ENCODE measurements at places on chromosomes 11 and 22. TPM values are rescaled to one million over a fixed set of nuclear protein-coding genes. Genes with fewer than 3 reads are reported as not detected.
A peak's percentile ranks its signal among the peaks of the same experiment; 100 is the strongest.

Gene GAL3ST3
- total RNA-seq: not detected

Gene TUB
- total RNA-seq: 0.08 TPM

Gene APLNR
- total RNA-seq: not detected

DNA sequence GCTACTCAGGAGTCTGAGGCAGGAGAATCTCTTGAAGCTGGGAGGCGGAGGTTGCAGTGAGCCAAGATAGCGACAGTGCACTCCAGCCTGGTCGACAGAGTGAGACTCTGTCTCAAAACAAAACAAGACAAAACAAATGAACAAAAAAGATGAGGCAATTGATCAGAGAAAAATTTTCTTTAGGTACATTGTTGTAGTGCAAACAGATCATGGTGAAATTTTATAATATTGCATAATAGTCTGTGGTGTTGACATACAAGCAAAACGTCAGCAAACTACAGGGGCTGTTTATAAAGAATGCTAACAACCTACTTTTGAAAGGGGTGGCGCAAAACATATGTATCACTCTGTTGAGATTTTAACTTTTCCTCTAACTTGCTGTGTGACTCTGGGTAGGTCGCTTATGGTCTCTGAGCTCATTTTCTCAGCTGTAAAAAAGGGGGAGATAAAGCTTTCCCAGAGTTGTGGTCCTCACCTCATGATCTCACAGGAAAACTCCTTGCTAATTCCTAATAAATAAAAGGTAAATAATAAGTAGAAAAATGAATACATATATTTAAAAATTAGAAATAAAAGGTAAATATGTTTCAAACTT is 64.8 kb upstream of the NUP160 start:
- no peak overlapping the region for H3K4me3 ChIP-seq
- H3K27me3 ChIP-seq: no peaks in the 10 kb centered on the region
- no peaks in the 10 kb centered on the region for H3K36me3 ChIP-seq
- peaks cover 23% of the 10 kb centered on the region for H3K4me1 ChIP-seq
- H3K27ac ChIP-seq: no peak overlapping the region

Gene PLAAT3
- 2.4 TPM for total RNA-seq

GRCh38 chr22:39655831-39656230 is 85.3 kb downstream of the CACNA1I start:
- H3K4me1 ChIP-seq: peaks cover 54% of the 10 kb centered on the region
- no peak overlapping the region for H3K4me3 ChIP-seq
- H3K27me3 ChIP-seq: no peaks in the 10 kb centered on the region
- H3K36me3 ChIP-seq: no peaks in the 10 kb centered on the region
- no peak overlapping the region for H3K27ac ChIP-seq

Gene SMARCB1
- total RNA-seq: 40.3 TPM

GRCh38 chr22:39825661-39826102 is 67.9 kb downstream of the ENTHD1 start:
- H3K27ac ChIP-seq: no peak overlapping the region
- no peak for DNase-seq
- no peak overlapping the region for H3K4me3 ChIP-seq

- no peaks in the 10 kb centered on the region for H3K4me1 ChIP-seq
- H3K36me3 ChIP-seq: no peaks in the 10 kb centered on the region
- DNase-seq: no peak
- H3K27me3 ChIP-seq: peaks cover 37% of the 10 kb centered on the region
- no peak overlapping the region for H3K4me3 ChIP-seq
- H3K27ac ChIP-seq: no peak overlapping the region
Observed at GRCh38 chr11:116192509-116193210, 580.1 kb downstream of the BUD13 start.

DNA sequence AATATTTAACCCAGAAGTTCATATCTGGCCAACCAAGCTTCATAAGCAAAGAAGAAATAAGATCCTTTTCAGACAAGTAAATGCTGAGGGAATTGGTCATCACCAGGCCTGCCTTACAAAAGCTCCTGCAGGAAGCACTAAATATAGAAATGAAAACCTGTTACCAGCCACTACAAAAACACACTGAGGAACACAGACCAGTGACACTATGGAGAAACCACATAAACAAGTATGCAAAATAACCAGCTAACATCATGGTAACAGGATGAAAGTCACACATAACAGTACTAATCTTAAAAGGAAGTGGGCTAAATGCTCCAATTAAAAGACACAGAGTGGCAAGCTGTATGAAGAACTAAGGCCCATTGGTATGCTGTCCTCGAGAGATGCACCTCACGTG is 311.4 kb downstream of the DYNC2H1 start:
- H3K4me3 ChIP-seq: no peak overlapping the region
- H3K27me3 ChIP-seq: no peaks in the 10 kb centered on the region
- DNase-seq: no peak

- H3K4me3 ChIP-seq: no peak overlapping the region
- H3K27me3 ChIP-seq: no peaks in the 10 kb centered on the region
- H3K4me1 ChIP-seq: no peaks in the 10 kb centered on the region
- no peaks in the 10 kb centered on the region for H3K36me3 ChIP-seq
- H3K27ac ChIP-seq: no peak overlapping the region
Observed at GRCh38 chr22:49333206-49333605, 494.5 kb downstream of the BRD1 start.

DNA sequence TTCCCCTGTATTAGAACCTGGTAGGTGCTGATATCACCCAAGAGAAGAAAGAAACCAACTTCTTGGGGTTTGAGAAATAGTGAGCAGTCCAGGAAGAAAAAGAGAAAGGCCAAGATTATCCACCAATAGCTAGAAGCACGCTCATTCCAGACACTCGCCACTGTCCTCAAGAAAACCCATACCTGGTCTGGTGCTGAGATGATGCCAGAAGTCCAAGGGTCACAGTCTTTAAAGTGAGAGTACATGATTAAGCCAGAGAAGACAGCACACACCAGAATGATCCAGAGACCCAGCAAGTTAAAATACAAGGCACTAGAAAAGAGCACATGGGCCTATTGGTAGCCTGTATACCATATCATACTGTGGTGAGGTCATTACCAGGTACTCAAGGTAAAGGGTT is 23.6 kb downstream of the SLC5A12 start:
- DNase-seq: no peak
- H3K27me3 ChIP-seq: no peaks in the 10 kb centered on the region
- H3K4me1 ChIP-seq: no peaks in the 10 kb centered on the region
- no peak overlapping the region for H3K4me3 ChIP-seq

- no peak for DNase-seq
- peak overlapping the region; percentile 19 for H3K27ac ChIP-seq
- H3K36me3 ChIP-seq: peaks cover 44% of the 10 kb centered on the region
Observed at GRCh38 chr11:2983908-2984307, 8.2 kb downstream of the NAP1L4 start.

DNA sequence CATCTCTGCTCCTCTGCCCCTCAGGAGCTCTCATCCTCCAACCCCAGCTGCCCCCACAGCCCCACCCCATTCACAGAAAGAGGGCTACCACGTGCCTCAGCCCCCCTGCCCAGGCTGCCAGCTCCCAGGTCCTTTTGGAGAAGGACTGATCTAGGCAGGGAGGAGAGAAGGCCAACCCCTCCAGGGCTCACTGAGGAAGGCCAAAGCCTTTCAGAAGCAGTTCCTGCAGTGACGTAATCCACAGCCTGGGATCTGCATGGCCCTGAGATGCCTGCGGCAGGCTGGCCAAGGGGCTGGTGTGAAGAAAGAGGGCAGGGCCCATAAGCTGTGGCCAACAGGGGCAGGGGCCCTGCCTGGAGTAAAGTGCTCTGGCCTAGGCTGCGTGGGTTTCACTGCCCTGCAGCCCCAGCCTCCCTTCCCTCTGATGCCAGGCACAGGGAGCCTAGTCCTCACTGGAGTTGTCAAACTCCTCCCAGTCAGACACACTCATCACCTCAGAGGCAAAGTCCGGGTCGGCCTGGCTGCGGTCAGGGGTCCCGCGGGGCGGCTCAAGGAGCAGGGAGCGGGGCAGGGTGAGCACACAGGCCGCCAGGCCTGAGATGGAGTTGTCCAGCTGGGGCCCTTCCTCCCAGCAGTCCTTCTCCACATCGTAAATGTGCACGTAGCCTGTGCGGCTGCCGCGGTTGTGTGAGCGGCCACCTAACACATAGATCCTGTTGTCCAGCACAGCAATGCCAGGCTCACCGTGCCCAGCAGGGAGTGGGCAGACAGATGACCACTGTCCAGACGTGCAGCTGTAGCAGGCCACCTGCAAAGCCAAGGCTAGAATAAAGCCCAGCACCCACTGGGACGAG is 4.2 kb upstream of the SCARF2 start:
- H3K27ac ChIP-seq: no peak overlapping the region
- H3K4me3 ChIP-seq: no peak overlapping the region
- peaks cover 15% of the 10 kb centered on the region for H3K27me3 ChIP-seq
- DNase-seq: no peak
- peaks cover 39% of the 10 kb centered on the region for H3K36me3 ChIP-seq

DNA sequence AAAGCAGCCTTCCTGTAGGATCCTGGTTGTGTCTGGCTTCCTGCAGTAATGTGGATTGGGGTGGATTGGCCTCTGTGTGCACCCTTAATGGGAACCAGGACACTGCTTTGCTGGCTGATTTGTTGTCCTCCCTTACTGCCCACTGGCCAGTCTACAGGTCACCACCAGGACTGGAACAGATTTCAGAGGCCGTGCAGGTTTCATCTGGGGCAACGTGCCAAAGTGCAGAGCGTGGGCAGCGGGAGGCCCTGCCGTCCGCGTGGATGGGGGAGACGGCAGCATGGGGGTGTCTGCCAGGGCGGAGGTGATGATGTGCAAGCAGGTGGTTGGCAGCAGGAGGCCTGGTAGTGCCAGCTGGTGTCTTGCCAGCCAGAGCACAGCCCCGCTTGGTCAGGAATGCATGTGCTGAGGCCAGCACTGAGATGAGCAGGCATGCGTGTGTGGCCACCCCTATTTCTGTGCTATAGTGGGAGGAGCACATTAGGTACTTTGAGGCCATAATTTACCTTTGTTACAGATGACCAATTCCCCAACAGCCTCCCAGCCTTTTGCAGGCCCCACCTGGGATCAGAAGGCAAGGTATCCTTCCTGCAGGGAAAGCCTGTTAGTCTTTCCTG is 24.3 kb downstream of the BCR start:
- H3K36me3 ChIP-seq: peaks cover 21% of the 10 kb centered on the region
- peaks cover 12% of the 10 kb centered on the region for H3K4me1 ChIP-seq
- no peak for DNase-seq
- no peak overlapping the region for H3K27ac ChIP-seq
- no peak overlapping the region for H3K4me3 ChIP-seq
- no peaks in the 10 kb centered on the region for H3K27me3 ChIP-seq

GRCh38 chr11:120065876-120066275 is 72.0 kb downstream of the TRIM29 start:
- H3K27me3 ChIP-seq: peaks cover 4% of the 10 kb centered on the region
- H3K36me3 ChIP-seq: no peaks in the 10 kb centered on the region
- H3K27ac ChIP-seq: no peak overlapping the region
- no peak overlapping the region for H3K4me3 ChIP-seq
- H3K4me1 ChIP-seq: no peaks in the 10 kb centered on the region

GRCh38 chr11:78460471-78460870 is 42.9 kb upstream of the GAB2 start:
- no peak overlapping the region for H3K4me3 ChIP-seq
- H3K27ac ChIP-seq: no peak overlapping the region

Gene TNNT3
- 21.9 TPM for total RNA-seq

Gene TIGD3
- 0.85 TPM for total RNA-seq

Gene SLC22A6
- not detected for total RNA-seq

Gene OR51F2
- not detected for total RNA-seq

Gene CHRM1
- total RNA-seq: not detected

- peaks cover 16% of the 10 kb centered on the region for H3K27me3 ChIP-seq
- peak overlapping the region; percentile 7 for H3K4me3 ChIP-seq
- peaks cover 12% of the 10 kb centered on the region for H3K4me1 ChIP-seq
- no peak for DNase-seq
- no peaks in the 10 kb centered on the region for H3K36me3 ChIP-seq
Observed at GRCh38 chr11:8810540-8811301, 100.3 kb upstream of the AKIP1 start.

DNA sequence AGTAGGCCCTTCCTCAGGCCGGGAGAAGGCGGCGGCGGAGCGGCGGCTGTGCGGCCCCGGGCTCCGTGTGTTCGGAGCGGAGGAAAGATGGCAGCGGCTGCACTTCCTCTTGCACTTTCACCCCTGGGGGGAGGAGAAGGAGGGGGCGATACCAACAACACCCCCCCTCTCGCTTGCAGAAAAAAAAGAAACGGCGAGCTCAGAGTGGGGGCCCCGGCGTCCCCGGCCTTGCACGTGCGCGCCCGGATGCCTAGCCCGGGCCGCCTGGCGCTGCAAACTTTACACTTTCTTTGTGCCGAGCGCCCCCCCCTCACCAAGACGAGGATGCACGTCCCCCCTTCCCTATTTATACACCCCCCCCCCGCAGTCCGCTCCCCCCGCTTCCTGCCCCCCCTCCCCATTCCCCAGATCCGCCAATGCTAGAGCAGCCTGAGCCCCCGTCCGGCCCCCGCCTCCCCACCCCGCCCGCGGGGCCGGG is at the start of gene PATZ1:
Gene PATZ1, minus strand, starts transcription at position 92 of the 478 bp plus-strand sequence. CDS start 744 bp downstream, outside the sequence.
- peak within 1 kb of the TSS; percentile 74 for H3K27ac ChIP-seq
- peak within 1 kb of the TSS; percentile 88 for H3K4me3 ChIP-seq
- peak; percentile 67 for DNase-seq
- H3K27me3 ChIP-seq: no peaks in the 10 kb centered on the region
- peaks cover 29% of the 10 kb centered on the region for H3K36me3 ChIP-seq

DNA sequence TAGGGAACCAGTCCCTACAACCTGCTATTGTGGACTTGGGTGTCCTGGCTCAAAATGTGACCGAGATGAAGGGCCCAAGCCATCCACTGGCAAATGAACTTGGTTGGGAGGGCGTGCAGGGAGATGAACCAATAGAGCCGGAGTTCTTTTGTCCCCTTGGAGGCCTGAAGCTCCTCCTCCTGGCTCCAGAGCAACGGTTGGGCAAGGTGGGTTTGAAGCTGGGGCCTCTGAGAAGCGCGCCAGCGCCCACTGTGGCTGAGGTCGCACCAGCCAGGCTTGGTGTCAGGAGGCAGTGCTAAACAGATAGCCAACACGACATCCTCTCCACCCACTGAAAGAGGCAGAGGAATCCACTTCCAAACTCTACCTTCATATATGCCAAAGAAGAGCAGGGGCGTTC is 36.0 kb upstream of the PACSIN2 start:
- no peaks in the 10 kb centered on the region for H3K4me1 ChIP-seq
- no peak overlapping the region for H3K27ac ChIP-seq
- H3K4me3 ChIP-seq: no peak overlapping the region
- no peaks in the 10 kb centered on the region for H3K27me3 ChIP-seq
- H3K36me3 ChIP-seq: peaks cover 18% of the 10 kb centered on the region

DNA sequence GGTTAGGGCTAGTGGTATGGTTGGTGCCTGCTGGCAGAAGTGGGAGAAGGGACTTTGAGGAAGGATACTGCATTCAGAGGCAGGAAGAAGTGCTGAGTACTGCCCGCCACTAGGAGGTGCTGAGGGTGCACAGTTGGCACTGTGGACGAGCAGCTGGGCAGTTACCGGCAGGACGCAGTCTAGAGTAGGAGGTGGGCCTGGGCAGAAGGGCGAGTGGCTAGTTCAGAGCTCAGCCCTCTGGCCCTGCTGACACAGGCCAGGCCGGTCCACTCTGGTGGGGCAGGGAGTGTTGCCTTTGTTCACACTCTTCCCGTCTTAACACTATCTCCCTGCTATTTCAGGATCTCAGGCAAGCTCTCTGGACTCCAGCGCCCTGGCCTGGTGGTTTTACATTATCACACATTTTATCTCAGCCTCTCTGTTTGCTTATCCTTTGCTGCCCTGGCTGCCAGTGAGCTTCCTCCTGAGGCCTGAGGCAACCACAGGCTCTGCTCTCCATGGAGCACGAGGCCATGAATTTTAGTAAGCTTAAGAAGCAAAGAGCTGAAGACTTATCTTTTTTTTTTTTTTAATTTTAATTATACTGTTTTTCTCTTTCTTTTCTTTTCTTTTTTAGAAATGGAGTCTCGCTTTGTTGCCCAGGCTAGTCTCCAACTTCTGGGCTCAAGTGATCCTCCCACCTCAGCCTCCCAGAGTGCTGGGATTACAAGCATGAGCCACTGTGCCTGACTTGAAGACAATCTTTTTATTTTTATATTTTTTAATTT is 26.9 kb downstream of the SNAP29 start:
- H3K27ac ChIP-seq: no peak overlapping the region
- H3K4me3 ChIP-seq: no peak overlapping the region
- H3K36me3 ChIP-seq: peaks cover 69% of the 10 kb centered on the region
